Skeletal muscle cell (primary cell): ENCODE measurements at places on chromosomes 1 and 21.

- DNase-seq = no peak
Observed at GRCh38 chr1:165717918-165718515, 19.7 kb upstream of the ALDH9A1 start.

DNA sequence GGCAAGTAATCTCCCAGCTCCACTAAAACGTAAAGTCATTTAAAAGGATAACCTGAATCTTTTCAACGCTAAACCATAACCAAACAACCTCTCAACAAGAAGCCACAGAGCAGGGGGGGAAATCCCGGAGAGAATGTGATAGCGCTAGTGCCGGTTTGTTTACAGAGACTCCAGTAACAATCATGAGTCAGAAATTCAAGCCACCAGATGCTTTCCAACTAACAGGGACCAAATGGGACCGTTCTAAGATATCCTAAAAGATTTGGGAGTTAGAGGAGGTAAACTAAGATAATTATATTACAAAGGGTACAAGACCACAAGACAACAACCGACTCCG is 825 bp downstream of the DCAF8 start:
- peak; percentile 34 for DNase-seq

DNA sequence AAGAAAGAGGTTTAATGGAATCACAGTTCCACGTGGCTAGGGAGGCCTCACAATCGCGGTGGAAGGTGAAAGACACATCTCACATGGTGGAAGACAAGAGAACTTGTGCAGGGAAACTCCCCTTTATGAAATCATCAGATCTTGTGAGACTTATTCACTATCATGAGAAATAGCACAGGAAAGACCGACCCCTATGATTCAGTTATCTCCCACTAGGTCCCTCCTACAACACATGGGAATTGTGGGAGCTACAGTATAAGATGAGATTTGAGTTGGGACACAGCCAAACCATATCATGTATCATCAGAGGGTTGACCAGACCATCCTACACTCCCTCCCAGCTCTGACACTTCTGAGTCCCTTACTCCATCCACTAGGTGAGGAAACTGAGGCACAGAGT is 143.9 kb upstream of the KLHDC7A start:
- no peak for DNase-seq

GRCh38 chr1:55064071-55064581 is 24.8 kb downstream of the PCSK9 start:
- no peak for DNase-seq

DNA sequence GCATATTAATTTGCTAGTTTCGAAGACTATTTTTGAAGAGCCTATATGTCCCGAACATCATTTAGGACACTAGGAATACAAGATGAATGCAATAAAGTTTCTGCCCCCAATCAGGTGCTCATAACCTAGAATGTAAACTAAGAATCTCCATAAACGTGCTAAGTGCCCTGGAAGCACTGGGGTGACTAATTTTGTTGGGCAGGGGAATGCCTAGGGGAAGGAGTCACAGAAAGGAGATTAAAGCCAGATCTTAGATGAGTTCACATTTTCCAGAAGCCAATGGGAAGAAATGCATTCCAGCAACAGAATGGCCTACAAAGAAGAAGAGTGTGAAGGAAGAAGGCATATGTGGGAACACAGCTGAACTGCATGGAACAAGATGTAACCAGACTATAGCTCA is 19.5 kb downstream of the SCYL3 start:
- peak; percentile 15 for DNase-seq

DNA sequence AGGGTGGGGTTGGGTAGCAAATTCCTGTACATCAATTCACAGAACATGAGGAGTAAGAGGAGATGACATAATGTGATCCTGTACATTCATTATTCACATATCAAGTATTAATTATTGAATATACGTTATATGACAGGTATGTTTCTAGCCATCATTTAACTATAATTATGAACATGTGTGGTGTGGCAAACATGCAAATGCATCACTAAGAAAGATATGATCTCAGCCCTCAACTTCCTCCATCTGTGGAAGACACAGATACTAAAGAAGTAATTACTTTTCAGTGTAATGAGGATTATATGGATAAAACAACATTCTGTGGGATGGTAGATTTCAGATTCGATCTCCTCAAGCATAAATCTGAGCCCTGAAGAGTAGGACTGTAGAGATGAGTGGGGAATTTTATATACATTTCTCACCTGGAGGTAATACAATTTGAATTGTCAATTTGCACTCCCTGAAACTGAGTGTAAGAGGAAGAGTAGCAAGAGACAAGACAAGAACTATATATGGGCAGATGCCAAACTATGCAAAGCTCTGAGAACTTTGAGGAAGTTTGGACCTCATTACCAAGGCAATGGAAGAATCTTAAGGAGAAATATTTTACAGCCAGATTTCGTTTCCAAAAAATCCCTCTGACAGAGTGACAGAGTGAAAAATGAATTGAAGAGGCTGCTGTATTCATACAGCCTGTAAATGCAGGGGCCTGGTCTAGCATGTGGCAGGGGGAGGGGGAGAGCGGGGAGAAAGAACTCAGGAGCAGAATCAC is 275.5 kb downstream of the TPR start:
- no peak for DNase-seq

DNA sequence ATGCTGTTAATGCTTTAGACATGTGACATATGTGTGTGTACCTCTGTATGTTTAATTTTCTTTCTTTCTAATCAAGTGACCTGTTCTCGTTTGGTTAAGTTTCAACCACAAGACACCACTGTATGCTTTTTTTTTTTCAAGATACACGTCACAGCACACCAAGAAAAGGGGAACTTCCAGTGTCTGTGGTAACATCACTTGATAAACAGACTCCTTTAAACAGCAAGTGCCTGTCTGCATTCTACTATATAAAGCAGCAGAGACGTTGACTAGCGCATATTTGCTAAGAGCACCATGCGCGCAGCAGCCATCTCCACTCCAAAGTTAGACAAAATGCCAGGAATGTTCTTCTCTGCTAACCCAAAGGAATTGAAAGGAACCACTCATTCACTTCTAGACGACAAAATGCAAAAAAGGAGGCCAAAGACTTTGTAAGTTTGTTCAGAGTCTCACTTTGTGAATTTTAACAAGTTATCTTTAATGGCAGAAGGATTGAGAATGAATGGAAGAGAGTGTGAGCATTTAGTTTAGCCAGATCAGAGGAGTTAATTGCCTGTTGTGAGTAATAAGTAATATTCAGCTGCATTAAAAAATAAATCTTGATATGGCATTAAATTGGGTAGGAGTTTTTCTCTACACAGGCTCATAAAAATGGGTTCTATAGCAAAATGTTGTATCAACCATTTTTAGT is at the start of gene RGS1:
Gene RGS1 (plus strand): TSS at position 275 of the 691 bp plus-strand sequence. CDS start 20 bp downstream, at position 295.
- DNase-seq = no peak

GRCh38 chr21:40800126-40800525 is 46.8 kb downstream of the DSCAM start:
- no peak for DNase-seq

GRCh38 chr1:88742531-88742930 is 58.5 kb downstream of the PKN2 start:
- DNase-seq = no peak

DNA sequence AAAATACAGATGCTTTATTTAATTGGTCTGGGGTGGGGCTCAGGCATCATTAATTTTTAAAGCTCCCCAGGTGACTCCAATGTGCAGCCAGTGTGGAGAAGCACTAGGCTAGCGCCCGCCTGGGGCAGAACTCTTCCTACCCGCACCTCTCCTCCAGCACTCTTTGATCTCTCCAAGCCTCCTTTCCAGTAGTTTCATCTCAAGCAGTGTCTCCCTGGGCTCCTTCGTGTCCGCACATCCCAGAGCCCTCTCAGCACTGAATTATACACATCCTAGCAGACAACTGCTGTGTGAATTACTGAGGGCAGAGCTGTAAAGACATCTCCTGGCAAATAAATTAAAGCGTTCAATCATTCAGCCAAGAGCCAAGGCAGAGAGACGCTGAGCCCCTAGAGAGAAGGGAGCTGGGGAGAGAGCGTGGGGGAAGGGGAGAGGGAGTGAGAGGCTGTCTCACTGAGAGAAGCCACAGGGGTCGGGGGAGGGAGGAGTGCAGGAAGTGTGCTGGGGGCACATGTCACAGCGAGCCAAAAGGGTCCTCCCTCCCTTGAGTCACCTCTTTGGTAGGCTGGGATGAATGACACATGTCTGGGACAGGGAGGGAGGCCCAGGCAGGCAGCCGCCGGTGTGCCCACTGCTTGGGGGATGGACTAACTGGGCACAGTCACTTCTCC is 21.0 kb upstream of the PARP1 start:
- no peak for DNase-seq

- no peak for DNase-seq
Observed at GRCh38 chr1:55171694-55172093, 43.5 kb downstream of the USP24 start.
